ENCODE measurements at places on chromosomes 16 and 17.

GRCh38 chr17:17702449-17703139 lies 21.3 kb downstream of the RAI1 start:
- no peak for DNase-seq

- DNase-seq: no peak
Observed at GRCh38 chr16:54110016-54110981, 176.3 kb downstream of the IRX3 start.

GRCh38 chr17:39920218-39921210 lies 2.1 kb upstream of the GSDMB start:
- no peak for DNase-seq

DNA sequence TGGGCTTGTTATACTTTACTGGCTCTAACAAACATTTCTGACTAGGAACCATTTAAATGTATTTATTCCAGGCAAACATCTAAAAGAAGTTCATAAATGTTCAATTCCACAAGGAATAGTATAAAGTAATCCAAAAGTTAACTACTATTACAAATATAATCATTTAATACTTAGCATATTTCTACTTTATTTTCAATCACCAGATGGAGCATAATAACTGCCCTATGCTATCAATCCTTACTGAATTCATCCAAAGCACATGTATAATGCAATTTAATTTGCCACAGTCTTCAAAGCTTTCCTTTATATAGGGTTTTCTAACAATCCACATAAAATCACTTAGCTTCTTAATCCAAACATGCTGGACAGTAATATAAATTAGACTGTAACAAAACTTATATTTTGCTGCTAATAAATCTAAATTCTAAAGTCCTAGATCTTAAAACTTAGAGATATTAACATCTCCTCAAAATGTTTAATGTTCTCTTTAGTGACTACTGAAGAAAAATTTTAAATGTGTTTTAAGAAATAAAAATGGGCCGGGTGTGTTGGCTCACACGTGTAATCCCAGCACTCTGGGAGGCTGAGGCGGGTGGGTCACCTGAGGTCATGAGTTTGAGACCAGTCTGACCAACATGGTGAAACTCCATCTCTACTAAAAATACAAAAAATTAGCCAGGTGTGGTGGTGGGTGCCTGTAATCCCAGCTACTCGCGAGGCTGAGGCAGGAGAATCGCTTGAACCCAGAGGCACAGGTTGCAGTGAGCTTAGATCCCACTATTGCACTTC lies 5.9 kb downstream of the MEIOB start:
- no peak for DNase-seq

DNA sequence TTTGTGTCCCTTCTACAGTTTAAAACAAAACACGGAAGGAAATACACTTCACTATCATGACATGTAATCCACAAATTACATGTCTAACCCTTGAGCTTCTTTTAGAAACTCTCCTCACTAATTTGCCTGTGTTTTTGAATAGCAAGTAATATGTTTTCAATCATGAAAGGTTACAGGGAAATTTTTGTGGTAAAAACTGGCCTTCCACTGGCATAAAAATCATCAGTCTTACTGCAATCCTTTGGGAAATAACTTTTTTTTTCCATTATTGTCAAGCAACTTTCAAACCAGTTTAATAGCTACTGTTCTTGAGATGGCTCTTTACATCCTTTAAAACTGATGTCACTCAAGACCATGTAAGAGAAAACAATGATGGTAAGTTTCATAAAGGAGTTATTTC lies 27.0 kb downstream of the MYO1D start:
- DNase-seq: no peak

DNA sequence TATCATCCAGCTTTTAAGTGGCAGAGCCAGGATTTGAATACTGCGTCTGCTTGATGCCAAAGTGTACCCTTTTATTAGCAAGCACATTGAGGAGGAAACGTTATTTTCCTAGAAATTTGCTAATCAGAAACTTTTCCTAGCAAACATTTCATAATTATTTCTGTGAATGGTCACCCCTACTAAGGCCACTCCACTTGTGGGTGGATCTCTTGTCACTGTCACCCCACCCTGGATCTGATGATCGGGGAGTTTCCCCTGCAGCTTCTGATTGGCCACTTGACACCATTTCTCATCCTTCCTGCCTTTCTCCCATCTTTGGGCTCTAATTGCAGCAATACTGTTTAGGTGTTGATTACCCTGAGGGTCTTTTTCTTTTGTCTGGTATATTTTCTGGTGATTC lies 35.9 kb downstream of the GPRC5B start:
- DNase-seq: no peak

GRCh38 chr16:27985981-27986380 lies 77.5 kb downstream of the GSG1L start:
- no peak for DNase-seq

GRCh38 chr16:84737192-84738011 lies 37.6 kb downstream of the USP10 start:
- DNase-seq: no peak

DNA sequence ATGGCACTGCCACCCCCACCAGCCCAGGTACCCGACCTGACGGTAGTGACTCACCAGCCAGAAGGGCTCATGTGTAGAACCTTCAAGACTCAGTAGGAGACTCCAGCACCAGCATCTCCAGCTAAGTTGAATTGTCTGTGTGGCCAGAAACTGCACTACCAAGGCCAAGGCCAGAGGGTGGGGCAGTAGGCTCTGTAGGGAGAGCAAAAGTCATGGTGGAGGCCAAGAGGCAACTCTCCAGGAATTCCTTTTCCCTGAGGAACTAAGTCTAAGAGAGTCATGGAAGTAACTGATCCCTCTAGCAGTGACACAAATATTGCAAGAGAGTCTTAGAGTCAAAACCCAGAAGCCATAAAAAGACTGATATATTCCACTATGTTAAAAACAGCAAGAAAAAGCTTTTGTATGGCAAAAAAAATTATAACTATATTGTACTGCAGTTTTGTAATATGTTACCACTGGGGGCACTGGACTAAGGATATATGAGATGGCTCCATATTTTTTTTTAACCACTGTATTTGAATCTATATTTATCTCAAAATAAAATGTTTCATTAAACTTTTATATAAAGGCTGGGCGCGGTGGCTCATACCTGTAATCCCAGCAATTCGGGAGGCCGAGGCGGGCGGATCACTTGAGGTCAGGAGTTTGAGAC lies 30.2 kb upstream of the GUCY2D start:
- DNase-seq: no peak

DNA sequence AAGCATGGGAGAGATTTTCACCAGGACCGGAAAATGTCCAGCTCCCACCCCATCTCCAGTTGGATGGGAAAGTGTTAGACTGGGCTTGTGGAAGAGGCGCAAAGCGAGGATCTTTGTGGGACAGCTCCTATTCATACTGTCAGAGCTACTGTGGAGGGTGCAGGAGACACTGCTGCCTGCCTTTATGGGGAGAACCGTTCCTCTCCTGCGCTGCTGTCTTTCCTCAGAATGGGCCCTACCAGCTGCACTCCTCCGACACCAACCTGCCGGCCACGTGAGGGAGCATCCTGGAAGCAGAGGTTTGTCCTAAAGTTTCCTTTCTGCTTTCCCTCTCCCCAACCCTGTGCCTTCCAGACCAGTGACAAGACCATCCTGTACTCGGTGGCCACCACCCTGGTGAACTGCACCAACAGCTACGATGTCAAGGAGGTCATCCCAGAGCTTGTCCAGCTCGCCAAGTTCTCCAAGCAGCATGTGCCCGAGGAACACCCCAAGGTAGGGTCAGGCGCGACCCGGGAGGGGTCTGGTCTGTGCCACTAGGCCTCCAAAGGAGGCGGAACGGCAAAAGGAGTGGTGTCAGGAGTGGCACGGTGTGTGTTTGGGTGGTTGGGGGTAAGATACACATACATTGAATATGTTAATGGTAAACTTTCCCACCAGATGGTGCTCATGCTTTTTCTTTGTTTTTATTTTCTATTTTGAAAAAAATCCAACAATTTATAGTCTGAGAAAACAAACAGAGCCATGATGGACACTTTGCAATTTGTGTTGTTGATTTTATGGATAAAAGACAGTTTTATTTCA lies 23.0 kb downstream of the SLC35G3 start:
- DNase-seq: peak; percentile 32

- DNase-seq: no peak
Observed at GRCh38 chr16:51137097-51137496, 14.0 kb downstream of the SALL1 start.

GRCh38 chr17:21166595-21167210 lies 39.9 kb downstream of the DHRS7B start:
- DNase-seq: no peak

GRCh38 chr16:75377729-75378386 lies 55.4 kb downstream of the CFDP1 start:
- DNase-seq: no peak

- no peak for DNase-seq
Observed at GRCh38 chr16:2187212-2187611, 9.2 kb downstream of the CASKIN1 start.

DNA sequence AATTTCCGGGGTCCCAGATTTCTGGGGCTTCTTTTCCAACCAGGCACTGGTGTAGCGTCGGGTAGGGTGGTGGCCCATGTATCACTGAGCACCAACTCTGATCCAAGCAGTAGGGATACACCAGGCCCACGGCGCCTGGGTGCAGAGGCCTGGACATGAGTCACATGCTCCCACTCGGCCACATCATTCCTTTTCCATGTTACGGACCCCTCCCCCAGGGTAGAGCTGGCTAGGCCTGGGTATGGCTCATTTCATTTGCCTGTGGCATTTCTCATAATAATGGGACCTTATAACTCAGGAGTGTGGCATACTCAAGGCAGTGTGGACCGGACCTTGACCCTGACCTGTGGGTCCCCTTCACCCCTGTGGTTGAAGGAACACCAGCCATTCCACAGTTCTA lies 18.0 kb upstream of the NDRG4 start:
- DNase-seq: no peak

GRCh38 chr17:40451420-40451819 lies 8.2 kb downstream of the IGFBP4 start:
- DNase-seq: peak; percentile 33

GRCh38 chr16:77581706-77582105 lies 140.6 kb upstream of the NUDT7 start:
- DNase-seq: no peak

DNA sequence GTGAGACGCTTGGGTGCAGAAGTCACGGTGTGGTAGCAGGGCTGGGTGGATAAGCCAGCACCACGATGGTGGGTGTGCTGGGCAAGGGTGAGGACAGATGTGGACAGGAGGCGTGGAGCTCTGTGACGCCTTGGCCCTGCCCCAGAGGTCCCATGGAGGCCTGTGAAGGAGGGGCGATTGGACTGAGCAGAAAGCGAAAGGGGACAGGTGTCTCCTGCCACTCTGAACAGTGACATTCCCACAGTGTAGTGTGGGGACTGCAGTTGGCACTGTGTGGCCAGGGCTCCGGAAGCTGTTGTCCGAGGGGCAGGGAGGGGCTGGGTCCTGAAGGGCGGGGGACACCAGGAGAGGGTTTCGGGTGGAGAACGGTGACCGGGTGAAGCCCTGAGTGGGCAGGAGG lies 7.3 kb downstream of the TBC1D24 start:
- no peak for DNase-seq

DNA sequence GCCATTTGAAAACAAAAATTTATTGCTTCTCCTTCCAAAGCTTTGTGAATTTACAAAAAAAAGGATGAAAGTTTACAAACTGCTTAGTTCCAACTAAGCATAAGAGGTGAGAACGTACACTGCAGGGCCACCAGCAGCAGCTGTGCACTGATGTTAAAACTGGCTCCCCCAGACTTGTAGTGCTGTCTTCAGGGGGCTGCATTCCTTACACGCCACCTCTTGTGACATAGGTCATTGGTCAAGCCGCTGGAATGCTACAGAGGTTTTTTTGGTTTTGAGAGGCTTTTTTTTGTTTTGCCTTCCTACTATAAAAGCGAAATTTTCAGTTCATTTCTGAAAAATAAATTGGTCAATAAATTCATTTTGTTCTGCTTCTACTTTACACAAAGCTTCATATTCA lies 6.9 kb downstream of the IFT20 start:
- DNase-seq: no peak

DNA sequence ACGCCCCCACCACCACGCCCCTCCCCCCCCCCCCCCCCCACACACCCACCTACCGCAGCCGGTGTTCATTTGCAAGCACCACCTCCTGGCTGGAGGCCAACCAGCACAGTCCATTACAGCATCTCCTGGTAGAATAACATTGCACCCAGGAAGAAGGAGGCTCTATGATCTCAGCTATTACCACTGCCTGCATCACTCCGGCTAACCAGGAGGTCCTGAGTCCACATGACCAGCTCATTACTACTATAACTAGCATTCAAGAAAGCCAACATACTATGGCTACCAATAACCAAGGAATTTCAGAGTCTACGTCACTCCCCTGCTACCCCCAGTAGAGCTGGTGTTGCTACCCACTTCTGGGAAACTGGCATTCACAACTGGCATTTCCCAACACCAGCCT lies 81.1 kb upstream of the ALOX12 start:
- no peak for DNase-seq

- peak; percentile 89 for DNase-seq
Observed at GRCh38 chr17:29219378-29220047, 27.1 kb upstream of the CRYBA1 start.

GRCh38 chr16:27795992-27796614 lies 246.2 kb downstream of the KATNIP start:
- DNase-seq: peak; percentile 78

DNA sequence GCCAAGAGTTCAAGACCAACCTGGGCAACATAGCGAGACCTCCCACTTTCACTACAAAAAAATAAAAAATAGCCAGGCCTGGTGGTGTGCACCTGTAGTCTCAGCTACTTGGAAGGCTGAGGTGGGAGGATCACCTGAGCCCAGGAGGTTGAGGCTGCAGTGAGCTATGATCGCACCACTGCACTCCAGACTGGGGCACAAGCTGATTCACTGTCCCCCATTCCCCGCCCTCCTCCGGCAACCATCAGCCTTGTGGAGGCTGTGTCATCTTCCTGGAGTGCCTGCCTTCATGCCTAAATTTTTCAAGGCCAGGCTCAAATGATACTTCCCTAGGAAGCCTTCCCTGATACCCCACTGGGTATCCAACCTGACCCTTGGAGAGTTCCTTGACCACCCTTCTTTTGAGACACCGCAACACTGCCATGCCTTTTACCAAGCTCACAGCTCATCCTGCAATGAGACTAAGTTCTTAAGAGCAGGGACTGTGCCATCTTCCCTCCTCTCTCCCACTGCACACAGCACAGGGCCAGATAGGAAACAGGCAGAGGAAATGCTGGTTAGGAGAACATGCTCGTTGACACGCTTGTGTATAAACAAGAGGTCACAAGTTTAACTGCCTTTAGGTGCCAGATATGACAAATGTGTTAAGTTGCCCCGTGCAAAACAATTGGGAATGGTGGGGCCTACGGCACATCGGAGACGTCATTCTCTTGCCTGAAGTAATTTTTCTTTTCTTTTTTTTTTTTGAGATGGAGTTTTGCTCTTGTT lies 3.9 kb upstream of the SRCAP start:
- no peak for DNase-seq

GRCh38 chr17:82691714-82692113 lies 6.8 kb downstream of the RAB40B start:
- DNase-seq: no peak

Data from RPMI8226 (cell line).